ENCODE measurements at places on chromosomes 3 and 15.

DNA sequence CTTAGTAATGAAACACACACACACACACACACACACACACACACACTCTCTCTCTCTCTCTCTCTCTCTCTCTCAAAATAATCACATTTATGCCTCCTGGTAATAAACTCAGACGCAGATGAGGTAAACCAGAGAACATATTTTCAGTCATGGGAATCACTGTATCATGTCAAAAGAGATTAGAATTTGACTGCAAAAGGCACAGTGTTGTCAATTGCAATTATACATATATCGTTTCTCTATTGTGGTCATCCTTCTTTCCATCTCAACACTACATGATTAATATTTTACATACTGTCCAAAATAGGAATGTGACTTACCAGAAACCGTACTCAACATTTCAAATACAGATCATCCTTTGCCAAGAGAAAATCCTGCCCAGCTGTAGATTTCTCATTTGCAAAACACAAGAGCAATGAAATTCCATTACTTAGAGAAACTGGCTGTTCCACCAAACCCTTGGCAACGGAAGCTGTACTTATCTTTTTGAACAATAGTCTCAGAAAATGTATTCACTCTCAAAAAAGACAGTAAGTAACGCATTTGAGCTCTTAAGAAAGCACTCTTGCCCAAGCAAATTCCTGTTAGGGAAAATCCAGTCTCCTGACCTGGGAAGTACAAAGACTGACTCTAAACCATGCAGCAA lies 24.3 kb downstream of the PDZRN3 start:
- DNase-seq = no peak

DNA sequence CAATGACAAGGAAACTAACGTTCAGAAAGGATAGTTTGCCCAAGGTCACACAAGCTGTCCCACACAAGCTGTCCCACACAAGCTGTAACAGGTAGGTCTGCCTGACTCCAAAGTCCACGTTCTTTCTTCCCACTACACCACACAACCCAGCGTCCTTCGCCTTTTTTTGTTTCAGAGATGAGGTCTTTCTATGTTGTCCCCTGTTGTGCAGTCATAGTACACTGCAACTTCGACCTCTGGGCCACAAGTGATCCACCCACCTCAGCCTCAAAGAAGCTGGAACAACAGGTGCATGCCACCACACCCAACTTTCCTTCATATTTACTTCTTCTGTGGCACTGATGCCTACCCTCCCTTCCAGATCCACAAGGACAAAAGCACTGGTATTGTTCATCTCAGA lies 21.4 kb downstream of the MB21D2 start:
- no peak for DNase-seq

- DNase-seq = no peak
These were observed 956 bp downstream of the FGF12 start for GRCh38 chr3:192726385-192726784.

DNA sequence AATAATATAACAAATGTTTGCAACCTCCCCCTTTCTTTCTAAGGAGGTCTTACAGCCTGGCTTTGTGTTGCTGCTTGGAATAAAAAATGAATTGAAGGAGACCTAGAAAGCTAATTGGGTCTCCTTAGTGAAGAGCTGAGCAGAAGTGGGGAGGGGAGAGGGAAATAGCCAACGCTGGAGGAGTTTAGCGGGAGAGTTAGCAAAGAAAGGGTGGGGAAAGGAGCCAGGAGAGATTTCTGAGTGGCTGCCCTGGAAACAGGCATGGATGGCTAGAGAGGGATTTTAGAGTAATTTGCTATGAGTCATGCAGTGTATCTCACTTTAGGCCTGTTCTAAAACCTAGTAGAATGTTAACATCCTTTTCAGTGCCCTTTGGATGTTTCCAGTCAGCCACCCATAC lies 45.2 kb upstream of the PFN2 start:
- no peak for DNase-seq

DNA sequence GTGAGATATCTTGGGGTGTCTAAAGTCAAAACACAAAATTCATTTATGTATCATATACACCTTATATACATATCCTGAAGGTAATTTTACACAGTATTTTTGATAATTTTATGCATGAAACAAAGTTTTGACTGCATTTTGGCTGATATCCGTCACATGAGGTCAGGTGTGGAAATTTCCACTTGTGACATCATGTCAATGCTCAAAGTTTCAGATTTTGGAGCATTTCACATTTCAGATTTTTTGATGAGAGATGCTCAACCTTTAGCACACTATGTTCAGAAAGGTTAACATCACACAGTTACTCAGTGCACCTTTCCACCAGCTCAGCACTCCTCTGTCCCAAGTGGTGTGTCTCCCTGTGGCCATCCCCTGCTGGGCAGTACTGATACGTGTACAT lies 37.7 kb upstream of the CPB1 start:
- no peak for DNase-seq

DNA sequence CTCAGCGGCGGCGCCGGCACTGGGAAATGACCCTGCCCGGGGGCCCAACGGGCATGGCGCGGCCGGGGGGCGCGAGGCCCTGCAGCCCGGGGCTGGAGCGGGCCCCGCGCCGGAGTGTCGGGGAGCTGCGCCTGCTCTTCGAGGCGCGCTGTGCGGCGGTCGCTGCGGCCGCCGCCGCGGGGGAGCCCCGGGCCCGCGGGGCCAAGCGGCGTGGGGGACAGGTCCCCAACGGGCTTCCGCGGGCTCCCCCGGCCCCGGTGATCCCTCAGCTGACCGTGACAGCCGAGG lies 172 bp downstream of the ITPKA start:
- no peak for DNase-seq

DNA sequence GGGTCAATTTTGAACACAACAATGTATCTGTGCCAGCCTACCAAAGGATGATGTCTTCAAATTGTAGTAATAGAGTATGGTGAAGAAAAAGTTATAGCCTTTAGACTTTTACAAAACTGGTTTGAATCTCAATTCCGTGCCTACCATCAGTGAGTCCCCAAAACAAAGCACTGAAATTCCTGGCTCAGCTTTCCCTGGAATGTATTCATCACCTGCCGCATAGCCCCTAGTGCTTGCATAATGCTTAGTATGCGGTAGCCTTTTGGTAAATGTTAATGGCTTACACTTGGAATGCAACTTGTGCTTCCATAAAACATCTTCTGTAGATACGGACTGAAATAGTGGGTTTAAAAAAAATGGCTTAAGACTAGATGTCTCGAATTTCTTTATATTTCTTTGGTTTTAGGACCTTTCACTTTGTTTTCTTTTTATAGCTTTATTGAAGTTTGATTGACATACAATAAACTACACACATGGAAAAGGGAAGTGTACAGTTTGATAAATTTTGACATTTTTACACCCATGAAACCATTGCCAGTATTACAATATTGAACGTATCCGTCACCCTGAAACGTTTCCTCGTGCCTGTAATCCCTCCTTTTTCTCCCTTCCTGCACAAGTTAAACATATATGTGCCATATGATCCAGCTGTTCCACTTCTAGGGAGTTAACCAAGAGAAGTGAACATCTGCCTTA lies 12.1 kb downstream of the SACM1L start:
- no peak for DNase-seq

GRCh38 chr15:101500865-101501551 lies 11.5 kb upstream of the PCSK6 start:
- no peak for DNase-seq

GRCh38 chr3:47324278-47324865 lies 41.6 kb downstream of the KLHL18 start:
- no peak for DNase-seq

DNA sequence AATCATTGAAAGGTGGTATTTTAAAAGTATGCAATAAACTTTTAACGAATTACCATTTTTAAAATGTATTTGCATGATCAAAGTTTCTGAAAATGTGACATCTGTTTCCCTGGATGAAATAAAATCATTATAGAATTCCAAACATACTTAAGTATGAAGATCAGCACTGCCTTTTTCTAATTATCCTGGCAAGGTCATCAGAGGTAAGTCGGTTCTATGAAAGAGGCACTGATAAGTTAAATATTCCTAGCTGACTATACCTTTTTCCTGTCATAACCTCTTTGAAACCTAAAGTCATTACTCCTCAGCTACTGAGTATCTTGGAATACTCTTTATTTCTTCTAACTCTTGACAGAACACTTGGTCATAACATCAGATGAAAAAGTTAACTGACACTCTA lies 406.1 kb upstream of the ALCAM start:
- DNase-seq = no peak

- no peak for DNase-seq
These were observed 16.3 kb downstream of the B3GNT5 start for GRCh38 chr3:183269345-183269744.

DNA sequence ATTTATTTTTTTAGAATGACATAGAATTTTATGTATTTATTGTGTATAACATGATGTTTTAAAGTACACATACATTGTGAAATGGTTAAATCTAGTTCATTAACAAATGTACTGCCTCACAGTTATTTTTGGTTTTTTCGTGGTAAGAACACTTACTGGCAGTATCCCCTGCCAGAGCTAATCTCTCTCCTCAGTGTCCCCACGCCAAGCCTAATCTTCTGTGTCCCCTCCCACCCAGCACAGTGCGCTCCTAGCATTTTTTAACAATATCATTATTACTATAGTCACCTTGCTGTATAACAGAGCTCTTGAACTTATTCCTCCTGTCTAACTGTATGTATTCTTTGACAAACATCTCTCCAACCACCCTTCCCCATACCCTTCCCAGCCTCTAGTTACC lies 333.2 kb downstream of the GABRB3 start:
- DNase-seq = no peak

DNA sequence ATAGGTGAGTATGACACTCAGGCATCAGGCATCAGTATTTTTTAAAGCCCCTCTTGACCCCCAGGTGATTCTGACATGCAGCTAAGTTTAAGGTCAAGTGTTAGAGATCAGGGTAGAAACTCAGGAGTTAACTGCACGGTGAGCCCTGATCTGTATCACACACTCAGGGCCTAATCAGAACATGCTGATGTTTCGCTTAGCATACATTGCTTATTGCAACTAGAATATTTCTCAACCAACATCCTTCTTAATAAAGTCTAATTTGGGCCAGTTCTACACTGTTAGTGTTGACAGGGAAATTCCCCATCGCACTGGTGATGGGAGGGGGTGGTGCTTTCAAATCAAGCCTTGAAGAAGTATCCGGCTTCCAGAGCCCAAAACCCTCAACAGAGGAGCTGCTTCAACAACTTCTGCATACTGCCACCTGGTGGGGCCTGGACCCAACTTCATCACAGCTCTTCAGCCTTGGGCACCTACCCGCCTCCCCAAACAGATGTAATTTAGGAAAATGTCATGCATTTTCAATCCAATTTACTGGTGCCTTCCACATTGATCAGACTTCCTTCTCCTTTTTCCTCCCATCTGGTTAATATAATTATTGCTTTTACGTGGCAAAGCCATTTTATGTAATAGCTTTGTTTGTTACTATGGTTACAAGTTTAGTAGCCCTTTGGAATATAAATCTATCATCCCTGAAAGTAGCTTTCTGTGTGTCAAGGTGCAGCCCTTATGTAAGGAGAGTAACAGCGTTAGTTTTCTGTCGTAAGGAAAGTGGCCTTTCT lies 312.2 kb downstream of the RORA start:
- DNase-seq = peak; percentile 75

DNA sequence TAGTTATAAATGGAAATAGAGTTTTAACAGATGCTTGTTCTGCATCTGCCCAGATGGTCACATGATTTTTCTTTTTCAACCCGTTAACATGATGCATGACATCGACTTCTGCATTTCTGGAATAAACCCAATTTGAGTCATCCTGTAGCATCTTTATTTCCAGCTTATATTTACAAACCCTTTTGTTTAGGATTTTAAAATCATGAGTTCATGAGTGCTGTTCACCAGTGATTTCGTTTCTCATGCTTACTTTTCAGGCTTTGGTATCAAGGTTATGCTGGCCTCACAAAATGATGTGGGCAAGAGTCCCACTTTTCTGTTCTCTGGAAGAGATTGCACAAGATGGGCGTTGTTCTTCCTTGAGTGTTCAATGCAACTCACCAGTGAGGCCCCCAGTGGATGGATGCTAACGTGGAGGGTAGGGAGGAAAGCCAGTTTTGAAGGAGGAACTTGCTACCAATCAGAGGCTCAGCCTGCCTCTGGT lies 5.2 kb downstream of the HRH1 start:
- DNase-seq = no peak

- DNase-seq = no peak
These were observed 460.3 kb upstream of the WNT5A start for GRCh38 chr3:55947406-55947805.

- no peak for DNase-seq
These were observed 104.5 kb downstream of the ZMAT3 start for GRCh38 chr3:178967177-178967532.
